Hematopoietic multipotent progenitor cell treated with erythropoietin and hydrocortisone succinate and interleukin-3 and kit ligand, for 6 days (in vitro differentiated cells): ENCODE measurements at places on chromosomes 7 and 10.

GRCh38 chr7:30353932-30354607 lies 69.7 kb downstream of the ZNRF2 start:
- no peak for DNase-seq

- no peak for DNase-seq
Measured at GRCh38 chr10:655184-655583, 34.3 kb downstream of the DIP2C start.

DNA sequence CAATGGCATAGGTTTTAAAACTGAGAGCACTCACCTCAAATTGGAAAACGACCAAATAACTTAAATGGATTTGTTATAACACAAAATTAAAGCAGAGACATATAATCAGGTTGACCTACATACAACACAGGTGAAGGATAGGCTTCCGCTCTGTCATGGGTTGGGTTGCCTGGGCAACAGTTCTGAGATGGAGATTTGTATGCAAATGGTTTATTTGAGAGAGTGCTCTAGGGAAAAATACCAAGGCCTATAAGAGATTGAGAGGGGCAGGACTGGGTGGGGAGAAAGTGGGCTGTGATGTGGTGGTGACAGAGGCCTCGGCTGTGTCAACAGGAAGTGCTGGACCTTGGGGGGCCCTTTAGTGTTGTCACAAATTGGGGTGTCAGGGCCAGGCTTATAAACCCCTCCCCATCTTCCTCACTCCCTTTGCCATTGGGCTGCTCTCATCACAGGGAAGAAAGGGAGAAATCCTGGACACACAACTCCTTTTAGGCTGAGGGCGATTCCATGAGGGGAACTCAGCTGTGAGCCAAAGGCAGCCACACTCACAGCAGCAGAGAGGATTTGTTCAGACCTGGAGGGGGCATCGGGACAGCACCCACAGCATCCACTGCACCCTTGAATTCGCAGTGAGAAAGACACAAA lies 105.4 kb upstream of the LYZL1 start:
- DNase-seq, result no peak

GRCh38 chr10:74589226-74589673 lies 237.2 kb upstream of the KAT6B start:
- peak; percentile 95 for DNase-seq

DNA sequence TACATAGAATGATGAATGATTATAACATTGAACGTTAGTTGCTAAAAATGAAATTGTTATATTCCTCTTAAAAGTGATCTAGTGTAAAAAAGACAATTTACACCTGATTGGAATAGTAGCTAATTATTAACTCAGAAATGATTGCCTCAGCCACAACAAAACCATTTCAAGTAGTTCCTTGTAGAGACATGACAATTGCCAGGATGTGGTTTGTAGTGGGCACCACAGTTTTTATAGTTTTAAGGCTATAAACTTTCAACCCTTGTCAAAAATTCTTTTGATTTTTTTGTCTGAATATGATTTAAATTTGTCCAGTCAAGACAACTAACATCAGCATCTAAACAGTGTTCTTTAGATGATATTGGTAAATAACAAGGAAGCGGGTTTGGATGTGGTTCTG lies 145.2 kb downstream of the SUGCT start:
- DNase-seq, result no peak

- peak; percentile 76 for DNase-seq
Measured at GRCh38 chr10:59896191-59896590, 10.2 kb downstream of the CCDC6 start.

DNA sequence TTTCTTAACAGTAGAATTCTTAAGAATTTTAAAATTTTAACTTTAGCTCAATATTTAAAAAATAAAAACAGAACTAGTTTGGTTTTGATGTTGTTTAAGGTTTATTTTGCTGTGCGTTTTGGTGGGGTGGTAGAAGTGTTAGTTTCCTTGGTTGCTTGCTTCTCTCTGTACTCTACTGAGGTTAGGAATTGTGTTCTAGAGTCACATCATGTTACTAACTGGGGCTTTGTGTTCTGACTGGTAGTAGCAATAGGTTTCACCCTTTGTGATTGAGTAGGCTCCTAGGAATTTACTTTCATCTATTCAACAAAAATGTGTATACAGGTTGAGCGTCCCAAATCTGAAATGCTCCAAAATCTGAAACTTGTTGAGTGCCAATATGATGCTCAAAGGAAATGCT lies 99.5 kb downstream of the ZEB1 start:
- DNase-seq, result no peak

DNA sequence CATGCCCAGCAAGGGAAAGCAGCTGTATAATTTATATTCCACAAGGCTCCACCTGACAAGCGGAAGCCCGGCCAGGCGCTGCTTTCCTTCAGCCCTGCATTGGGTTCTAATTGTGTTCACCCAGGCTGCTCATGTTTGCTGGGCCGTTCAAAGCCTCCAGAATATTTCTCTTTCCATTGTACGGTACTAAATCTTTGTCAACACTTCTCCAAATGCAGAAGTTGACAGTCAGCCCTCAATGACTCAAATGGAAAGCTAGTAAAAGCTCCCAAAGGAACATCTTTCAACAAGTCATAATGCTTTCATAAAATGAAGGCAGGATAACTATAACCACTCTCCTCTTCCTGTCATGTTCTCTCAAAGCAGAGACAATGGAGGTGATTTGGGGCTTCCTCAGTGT lies 17.8 kb upstream of the CPXM2 start:
- no peak for DNase-seq

- DNase-seq, result no peak
Measured at GRCh38 chr10:113475381-113475807, 77.5 kb upstream of the HABP2 start.

GRCh38 chr10:102644066-102644645 lies at the start of gene TRIM8:
TRIM8 (plus strand) TSS chr10:102644479; CDS start chr10:102644618, 139 bp downstream.
- peak; percentile 74 for DNase-seq

GRCh38 chr10:15735763-15736162 lies 16.0 kb upstream of the ITGA8 start:
- DNase-seq, result no peak

DNA sequence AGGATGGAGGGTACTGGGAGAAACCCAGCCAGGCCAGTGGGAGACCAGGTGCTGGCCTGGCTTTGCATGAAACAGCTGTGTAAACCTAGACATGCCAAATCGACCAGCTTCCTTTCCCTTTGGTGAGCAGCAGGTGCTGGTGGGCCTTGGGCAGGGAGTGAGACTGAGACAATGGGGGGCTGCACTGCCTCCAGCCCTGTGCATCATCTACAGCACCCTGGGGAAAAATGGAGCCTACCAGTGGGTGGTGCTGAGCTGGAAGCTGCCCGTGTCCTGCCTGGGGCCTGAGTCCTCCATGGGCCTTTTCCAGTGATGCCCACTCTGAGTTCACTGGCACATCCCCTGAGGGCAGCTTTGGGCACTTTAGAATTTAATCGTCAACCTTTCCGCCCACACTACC lies 19.2 kb upstream of the DDC start:
- DNase-seq, result no peak

GRCh38 chr10:18918532-18918931 lies 130.1 kb upstream of the MALRD1 start:
- DNase-seq, result no peak

- DNase-seq, result no peak
Measured at GRCh38 chr10:109701633-109702215, 221.6 kb downstream of the XPNPEP1 start.

- no peak for DNase-seq
Measured at GRCh38 chr7:44738051-44738723, 10.5 kb upstream of the ZMIZ2 start.

DNA sequence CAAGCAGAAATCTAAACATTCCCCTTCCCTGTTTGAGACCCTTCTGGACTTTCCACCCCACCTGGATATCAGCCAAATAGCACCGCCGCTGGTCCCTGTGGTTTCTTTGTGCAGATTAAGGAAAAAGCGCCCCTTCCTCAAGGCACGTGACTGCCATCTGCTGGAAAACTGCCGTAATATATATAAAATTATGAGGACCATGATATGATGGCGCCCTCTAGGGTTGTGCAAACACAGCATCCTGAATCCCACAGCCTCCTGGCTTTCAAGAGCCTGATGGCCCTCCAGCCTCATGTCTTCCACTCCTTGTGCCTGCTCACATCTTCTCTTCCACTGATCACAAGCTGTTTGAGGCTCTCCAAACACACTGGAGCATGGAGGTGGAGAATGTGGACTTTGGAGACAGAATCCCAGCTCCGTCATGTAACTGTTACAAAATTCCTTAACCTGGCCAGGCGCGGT lies 121.3 kb downstream of the MYL10 start:
- DNase-seq, result peak; percentile 83

- DNase-seq, result no peak
Measured at GRCh38 chr7:99171731-99172130, 27.8 kb upstream of the SMURF1 start.

DNA sequence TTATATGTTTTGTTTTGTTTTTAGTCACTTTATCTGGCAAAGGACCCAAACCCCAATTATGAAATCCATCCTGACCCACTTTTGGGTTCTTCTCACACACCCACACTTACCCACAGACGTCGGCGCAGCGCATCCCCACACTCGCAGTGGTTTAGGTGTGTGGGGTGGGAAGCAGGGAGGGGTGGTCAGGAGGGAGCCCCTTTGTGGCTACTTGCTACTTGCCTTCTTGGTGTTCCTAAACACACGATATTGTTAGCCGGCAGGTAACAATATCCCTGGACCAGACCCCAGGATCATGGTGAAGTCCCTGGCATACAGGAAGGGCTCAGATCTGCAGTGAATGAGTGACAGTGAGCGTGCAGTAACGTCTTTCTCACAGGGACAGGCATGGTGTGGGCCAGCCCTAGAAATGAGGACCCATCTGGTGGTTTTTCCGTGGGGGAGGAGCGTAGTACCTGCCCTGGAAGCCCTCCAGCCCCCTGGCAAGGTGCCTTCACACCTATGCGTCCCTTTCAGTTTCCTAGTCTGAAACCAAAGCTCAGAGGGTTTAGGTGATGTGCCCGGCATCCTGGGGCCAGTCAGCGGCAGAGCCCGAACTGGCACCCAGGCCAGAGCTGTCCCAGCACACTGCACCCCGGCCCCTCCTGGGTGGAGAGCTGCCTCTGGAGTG lies 4.4 kb downstream of the SPOCK2 start:
- DNase-seq, result no peak

DNA sequence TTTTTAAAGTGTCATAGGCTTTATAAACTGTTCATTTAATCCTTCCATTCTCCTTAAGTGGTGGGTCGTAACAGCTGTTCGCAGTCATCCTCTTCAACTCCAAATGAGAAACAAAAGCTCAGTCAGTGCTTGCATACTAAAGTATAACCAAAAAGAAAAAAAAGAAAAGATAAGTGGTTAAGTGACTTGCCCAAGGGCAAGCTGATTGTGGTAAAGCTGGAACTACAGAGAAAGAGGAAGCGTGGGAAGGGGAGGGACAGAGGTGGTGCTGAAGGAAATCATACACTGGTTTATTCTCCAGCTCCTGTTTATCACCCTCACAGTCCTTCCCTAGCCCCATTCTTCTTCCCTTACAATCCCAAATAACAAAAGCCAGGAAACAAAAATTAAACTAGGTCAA lies 29.6 kb downstream of the IDE start:
- peak; percentile 83 for DNase-seq

- no peak for DNase-seq
Measured at GRCh38 chr7:44713141-44713540, 35.5 kb upstream of the ZMIZ2 start.

- no peak for DNase-seq
Measured at GRCh38 chr7:128790315-128791041, 1.3 kb upstream of the CCDC136 start.

GRCh38 chr7:124943472-124943871 lies 13.8 kb upstream of the POT1 start:
- DNase-seq, result no peak

DNA sequence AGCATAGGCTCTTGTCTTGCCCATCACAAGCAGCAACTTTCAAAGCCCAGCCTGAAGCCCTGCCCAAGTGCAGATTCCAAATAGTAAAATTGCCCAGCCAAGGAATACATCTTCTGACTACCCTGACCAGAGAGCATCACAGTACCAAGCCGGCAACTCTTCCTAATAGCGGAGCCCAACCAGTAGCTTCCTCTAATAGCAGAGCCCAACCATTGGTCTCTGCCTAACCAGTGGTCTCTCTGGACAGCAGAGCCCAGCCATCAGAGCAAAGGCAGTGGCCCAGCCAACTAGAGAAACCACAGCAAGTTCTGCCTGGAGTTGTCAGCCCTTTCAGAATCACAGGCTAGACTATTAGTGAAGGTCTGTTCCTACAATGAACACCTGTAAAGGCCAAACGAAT lies 285.6 kb downstream of the HGF start:
- peak; percentile 60 for DNase-seq

DNA sequence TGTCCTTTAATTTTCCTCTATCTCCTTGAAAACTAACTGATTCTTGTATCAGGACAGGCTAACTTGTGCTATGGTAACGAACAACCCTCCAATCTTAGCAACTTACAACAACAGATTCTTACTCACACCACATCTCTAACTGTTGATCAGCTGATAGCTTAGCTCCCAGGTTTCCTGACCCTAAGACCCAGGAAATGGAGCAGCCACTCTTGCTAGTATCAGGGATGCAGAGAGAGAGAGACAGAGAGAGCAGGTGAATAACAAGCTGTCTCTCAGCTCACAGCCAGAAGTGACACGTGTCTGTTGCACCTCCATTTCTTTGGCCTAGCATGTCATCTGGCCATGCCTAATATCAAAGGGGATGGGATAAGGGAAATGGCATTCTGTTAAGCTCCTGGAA lies 1289.0 kb upstream of the AUTS2 start:
- no peak for DNase-seq

- DNase-seq, result no peak
Measured at GRCh38 chr10:90484518-90484917, 373.3 kb downstream of the HTR7 start.

GRCh38 chr7:18547509-18548187 lies 52.1 kb downstream of the HDAC9 start:
- DNase-seq, result no peak

DNA sequence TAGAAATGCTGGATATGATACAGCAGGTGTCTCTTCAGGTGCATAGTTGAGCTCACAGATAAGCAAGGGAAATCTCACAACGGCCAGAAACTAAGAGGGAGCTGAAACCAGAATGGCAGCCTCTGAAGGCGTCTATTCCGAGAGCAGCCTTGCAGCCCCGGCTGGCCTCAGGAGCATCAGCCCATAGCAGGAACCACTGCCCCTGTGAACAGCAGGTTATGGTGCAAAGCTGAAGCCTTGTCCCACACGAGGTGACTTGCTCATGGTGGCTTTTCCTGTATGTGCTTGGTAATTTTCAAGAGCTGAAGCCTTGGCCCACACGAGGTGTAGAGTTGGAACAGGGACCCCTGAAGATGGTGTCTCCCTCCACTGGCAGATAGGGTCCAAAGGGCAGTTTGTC lies 33.2 kb downstream of the BNIP3 start:
- DNase-seq, result no peak

GRCh38 chr7:143013893-143014292 lies 13.0 kb downstream of the OR9A2 start:
- DNase-seq, result no peak

GRCh38 chr10:60611291-60611747 lies 167.0 kb upstream of the CDK1 start:
- DNase-seq, result no peak
